IMR-90 (cell line): ENCODE measurements at places on chromosomes 2 and 18.

- no peaks in the 10 kb centered on the region; the same call in 1 of the 2 replicates for H3K4me1 ChIP-seq
- H3K27ac ChIP-seq = 0 out of 2 replicates have a peak overlapping the region, but pooled peaks have one; percentile 2
- no peaks in the 10 kb centered on the region for H3K36me3 ChIP-seq
- peak; percentile 69 for DNase-seq
- peaks cover 23% of the 10 kb centered on the region for H3K27me3 ChIP-seq
- peak overlapping the region; percentile 82 for H3K4me3 ChIP-seq
These were observed 74.7 kb downstream of the HNRNPLL start for GRCh38 chr2:38528008-38528442.

DNA sequence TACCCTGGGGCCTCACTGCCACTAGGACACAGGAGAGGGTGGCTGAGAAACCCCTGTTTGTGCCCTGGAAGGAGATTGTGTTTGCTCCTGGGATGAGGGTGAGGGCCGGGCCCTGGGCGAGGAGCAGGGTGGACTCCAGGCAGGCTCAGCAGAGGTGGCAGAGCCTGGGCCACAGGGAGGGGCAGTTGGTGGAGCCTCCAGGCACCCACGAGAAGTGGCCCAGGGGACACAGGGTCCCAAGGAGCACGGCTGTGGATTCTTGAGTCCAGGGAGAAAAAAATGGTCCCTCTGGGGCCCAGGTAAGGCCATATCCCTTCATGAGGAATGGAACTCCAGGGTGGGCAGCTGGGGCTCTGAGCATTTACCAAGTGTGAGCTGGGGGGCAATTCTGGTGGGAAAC lies 8.3 kb downstream of the MAB21L4 start:
- DNase-seq = no peak
- no peak overlapping the region for H3K4me3 ChIP-seq
- H3K27ac ChIP-seq = no peak overlapping the region
- no peaks in the 10 kb centered on the region for H3K36me3 ChIP-seq
- H3K27me3 ChIP-seq = peaks cover 6% of the 10 kb centered on the region

DNA sequence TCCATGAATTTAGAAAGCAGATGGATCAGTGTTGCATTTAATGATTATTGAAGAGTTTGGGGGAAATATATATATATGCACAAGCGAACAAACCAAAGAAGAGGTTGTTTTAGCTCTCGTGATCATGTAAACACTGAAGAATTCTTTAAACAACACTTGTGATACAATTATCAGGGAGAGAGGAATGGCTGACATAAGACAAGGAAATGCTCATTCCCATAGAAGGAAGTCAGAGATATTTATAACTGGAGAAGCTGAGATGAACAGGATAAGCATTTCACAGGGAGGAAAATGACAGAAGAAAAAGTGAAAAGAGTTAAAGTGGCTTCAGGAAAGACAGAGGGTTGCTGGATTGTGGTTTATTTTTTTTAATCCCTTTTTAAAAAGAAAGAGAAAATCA lies 10.6 kb upstream of the COL6A3 start:
- peak overlapping the region; percentile 61 for H3K27ac ChIP-seq
- H3K36me3 ChIP-seq = no peaks in the 10 kb centered on the region
- no peak overlapping the region for H3K4me3 ChIP-seq
- peaks cover 13% of the 10 kb centered on the region for H3K4me1 ChIP-seq
- DNase-seq = no peak
- H3K27me3 ChIP-seq = no peaks in the 10 kb centered on the region

GRCh38 chr18:21598726-21599584 lies 1.5 kb downstream of the ESCO1 start:
- no peak overlapping the region for H3K27ac ChIP-seq
- H3K36me3 ChIP-seq = no peaks in the 10 kb centered on the region
- H3K4me3 ChIP-seq = peak overlapping the region; percentile 81
- H3K4me1 ChIP-seq = no peaks in the 10 kb centered on the region
- H3K27me3 ChIP-seq = no peaks in the 10 kb centered on the region

DNA sequence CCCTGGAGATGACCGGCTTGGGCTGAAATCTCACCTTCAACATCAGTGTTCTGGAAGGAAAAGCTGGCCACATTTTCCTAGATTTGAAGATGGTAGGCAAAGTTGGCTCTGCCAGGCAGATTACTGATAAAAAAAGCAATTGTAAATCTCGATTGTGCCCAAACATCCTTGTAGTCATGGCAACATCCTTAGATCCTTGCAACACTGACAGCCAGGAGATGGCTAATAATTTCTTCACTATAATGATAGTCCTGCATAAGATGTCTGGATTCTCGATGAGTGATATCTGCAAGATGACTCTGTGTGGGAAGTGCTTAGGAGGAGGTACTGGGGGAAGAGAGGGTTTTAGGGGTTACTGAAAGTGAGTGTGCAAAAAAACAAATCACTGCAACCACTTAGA lies 149.1 kb downstream of the FSHR start:
- no peak overlapping the region for H3K27ac ChIP-seq
- H3K27me3 ChIP-seq = no peaks in the 10 kb centered on the region
- H3K36me3 ChIP-seq = no peaks in the 10 kb centered on the region
- no peak overlapping the region for H3K4me3 ChIP-seq

DNA sequence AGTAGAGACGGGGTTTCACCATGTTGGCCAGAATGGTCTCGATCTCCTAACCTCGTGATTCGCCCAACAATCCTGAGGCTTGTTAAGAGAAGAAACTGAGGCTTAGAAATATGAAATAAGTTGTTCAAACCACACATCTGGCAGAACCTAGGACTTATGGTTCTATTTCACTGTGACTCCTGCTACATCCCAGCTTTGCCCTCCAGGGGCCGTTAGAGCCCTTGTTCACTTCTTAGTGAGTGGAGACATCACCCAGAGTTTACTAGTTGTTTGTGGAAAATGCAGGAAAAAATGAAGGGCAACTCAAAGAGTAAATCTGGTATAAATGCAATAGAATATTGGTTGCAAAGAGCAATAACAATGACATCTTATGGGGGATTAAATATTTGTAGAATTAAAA lies 43.9 kb downstream of the MARCHF4 start:
- H3K27me3 ChIP-seq = no peaks in the 10 kb centered on the region
- H3K4me1 ChIP-seq = no peaks in the 10 kb centered on the region
- H3K27ac ChIP-seq = no peak overlapping the region
- no peak for DNase-seq
